Natural killer cell treated with Interleukin-12 subunit alpha and Interleukin-12 subunit beta and Interleukin-15 and Interleukin-18, amount 100 ng/mL, for 72 hours (primary cell): ENCODE measurements at places on chromosomes 2 and 18. TPM values are rescaled to one million over a fixed set of nuclear protein-coding genes. Genes with fewer than 3 reads are reported as not detected.

The APOB gene
- total RNA-seq: not detected

DNA sequence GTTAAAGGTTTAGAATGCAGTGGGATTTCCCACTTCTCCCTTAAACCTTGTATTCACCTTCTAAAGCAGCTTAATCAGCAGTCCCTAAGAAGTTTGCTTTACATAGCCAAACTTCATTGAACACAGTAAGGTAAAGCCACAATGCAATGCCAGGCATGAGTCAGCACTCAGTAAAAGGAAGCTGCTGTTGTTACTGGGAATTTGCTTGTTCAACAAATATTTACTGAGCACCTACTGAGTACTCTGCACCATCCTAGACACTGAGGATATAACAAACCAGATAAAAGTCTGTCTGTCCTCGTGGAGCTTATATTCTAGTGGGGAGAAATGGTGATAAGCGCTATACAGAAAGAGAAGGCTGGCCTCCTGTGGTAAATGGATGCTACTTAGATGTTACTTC is 162.7 kb downstream of the PKP4 start:
- no peak for DNase-seq

GRCh38 chr2:60957643-60958042 is 59.9 kb upstream of the PEX13 start:
- DNase-seq: no peak

GRCh38 chr18:46547520-46547919 is 109.5 kb downstream of the LOXHD1 start:
- DNase-seq: no peak

The ABCA12 gene
- not detected for total RNA-seq

The REG3G gene
- total RNA-seq: not detected

- no peak for DNase-seq
Observed at GRCh38 chr2:48227617-48228344, 302.2 kb upstream of the STON1 start.

GRCh38 chr2:175854665-175855064 is 147.4 kb downstream of the LNPK start:
- DNase-seq: no peak

DNA sequence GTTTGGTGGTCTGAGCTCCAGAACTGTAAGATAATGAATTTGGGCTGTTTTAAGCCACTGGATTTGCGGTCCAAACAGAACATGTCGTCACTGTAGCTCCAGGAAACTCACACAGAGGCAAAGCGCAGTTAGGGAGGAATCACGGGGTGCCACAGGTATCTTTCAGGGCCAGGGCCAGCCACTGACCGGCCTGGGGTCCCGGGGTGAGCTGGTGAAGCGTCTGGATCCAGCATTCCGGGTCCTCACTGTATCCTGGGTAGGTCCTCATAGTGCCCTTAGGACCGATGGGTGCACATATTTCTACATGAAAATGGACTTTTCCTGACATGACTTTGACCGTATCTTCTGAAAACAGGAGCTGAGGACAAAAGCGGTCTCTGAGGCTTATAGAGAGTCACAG is 196.0 kb upstream of the HDAC4 start:
- no peak for DNase-seq

The PJVK gene
- total RNA-seq: 2.8 TPM

DNA sequence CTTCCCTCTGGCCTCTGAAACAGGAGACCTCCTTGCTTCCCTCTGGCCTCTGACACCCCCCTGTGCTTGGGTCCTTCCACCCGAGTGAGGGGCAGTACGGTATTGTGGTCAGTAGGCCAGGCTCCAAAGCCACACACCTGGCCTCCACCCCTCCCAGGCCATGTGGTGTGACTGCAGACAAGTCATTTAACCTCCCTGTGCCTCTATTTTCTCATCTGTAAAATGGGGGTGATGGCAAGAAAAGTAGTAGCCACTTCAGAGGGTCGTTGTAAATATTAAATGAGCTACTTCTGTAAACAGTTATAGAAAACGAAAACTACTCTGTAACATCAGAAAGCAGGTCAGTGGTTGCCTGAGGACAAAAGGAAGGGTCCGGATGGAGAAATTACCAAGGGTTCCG is 74.2 kb downstream of the SMAD7 start:
- peak; percentile 32 for DNase-seq

The NEURL3 gene
- 0.64 TPM for total RNA-seq

DNA sequence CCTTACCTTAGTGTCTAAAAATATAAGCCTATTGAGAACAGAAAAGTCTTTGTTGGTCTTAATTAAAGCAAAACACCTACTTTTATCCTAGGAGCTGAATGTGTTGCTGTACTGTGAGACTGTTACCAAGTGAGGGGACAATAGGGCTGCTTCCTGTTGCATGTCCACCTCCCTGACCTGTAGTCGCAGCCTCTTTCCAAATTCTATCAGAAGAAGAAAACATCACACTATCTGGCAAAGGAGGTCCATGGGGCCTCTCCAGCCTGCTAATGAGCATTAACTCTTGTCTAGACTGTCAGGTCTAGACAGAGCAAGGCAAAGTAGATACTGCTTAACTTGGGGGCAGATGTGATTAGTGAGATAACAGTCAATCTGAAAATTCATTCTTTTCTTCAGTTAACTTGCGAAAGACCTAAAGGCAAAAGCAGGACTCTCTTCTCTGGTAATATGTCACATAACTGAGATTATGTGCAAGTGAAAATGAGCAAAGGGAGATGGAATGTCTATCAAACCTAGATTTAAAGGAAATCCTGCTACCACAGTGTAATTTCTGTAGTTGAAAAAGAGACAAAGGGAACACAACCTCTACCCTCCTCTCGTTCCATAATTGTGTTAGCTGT is 66.9 kb downstream of the CDH20 start:
- DNase-seq: no peak

DNA sequence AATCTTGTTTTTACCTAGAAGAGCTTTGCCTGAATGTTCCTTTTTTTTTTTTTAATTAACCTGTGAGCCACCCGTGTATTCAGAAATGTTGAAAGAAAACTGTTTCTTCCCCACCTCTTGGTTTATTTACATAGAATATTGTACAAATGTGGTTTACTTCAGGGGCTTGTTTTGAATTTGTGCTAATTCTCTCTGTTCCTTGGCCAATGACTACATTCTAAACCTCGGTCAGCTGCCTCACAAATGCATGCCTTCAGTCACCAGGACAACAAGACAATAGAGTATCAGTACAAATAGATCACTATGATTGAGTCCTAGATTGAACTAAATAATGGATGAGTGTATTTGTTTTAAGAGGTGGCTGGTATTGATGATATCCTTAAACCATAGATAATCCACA is 36.0 kb downstream of the AGFG1 start:
- DNase-seq: no peak

The CTLA4 gene
- 54.8 TPM for total RNA-seq

The TEKT4 gene
- total RNA-seq: not detected

GRCh38 chr2:3913166-3913565 is 209.8 kb downstream of the DCDC2C start:
- DNase-seq: no peak

- DNase-seq: no peak
Observed at GRCh38 chr2:190853531-190854383, 26.9 kb upstream of the GLS start.

GRCh38 chr18:8901019-8901418 is 195.7 kb downstream of the MTCL1 start:
- DNase-seq: no peak

The ABCG8 gene
- not detected for total RNA-seq
